HT1080 (cell line): ENCODE measurements at places on chromosomes 7 and 10. TPM values are rescaled to one million over a fixed set of nuclear protein-coding genes. Genes with fewer than 3 reads are reported as not detected.

- DNase-seq, result peak; percentile 32
Observed at GRCh38 chr7:158683541-158683940, 21.1 kb downstream of the NCAPG2 start.

DNA sequence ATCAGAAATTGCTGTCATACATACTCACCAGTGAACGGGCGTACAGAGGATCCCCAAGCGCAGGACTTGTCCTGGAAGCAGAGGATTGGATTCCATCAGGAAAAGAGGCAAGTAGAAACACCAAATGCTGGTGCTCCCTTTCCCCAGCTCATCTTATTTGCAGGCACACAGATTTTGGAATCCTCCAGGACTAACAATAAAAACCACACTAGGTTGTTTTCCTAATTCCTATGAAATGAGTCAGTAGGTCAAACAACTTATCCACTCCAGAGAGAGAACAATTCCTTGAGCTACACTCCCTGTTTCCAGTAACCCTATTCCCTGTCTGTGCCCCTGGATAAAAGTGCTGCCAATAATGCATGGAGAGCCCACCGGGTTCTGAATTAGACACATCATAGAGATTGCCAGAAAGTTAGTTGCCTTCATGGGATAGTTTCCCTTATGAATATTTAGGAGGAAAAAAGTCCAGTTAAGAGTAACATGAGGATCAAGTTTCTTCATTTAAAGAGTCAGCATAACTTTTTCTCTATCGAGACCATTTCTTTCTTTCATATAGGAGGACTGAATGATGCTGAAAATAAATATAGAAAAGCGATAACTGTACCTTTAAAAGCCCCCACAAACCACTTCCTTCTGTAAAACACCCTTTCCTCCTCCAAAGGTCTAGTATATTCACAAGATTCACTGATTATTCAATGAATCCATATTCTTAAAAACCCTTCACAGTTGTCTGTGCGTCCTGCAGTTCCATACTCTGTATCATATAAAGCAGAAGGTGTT is 178.3 kb upstream of the KLF14 start:
- peak; percentile 87 for DNase-seq

DNA sequence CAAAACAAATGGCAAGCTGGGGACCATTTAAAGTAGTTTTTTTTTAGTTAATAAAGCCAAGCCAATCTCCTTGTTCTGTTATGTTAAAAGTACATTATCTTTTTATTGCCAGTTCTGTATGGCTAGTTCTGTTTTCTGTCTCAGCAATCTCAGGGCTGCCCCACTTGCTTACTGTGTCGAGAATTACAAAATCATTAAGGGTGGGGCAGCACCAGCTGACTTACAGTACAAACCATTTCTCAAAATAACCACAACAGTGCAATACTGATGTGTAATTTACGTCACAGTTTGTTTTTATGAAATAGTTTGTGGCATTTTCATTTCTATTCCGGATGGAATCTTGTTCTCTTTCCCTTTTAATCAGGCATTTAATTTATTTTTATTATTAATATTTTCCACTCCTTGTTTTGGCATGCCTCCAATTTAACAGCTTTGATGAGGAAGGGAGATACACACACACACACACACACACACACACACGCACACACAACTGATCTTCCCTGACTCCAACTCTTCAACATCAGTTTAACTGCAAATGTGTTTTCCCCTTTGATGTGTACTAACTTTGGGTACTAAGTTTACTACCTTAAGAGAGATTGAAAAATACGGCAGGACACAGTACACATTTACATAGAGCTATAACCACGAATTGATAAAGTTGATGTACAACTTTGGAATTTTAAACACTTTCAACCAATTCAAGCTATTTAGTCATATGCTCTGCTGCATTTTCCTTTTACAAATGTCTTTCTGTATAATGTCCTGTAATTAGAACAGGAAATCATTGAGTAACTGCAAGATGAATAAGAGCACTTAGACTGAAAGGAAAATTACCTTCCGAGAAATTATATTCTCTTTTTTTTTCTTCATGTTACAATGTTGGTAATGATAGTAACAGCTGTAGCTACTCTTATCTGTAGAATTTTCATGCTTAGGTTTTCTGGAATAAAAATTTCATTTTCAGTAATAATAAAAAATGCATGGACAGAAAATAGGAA is 91.5 kb downstream of the ARID5B start:
- DNase-seq, result no peak

GRCh38 chr10:79105150-79105739 is 36.5 kb downstream of the ZMIZ1 start:
- no peak for DNase-seq

DNA sequence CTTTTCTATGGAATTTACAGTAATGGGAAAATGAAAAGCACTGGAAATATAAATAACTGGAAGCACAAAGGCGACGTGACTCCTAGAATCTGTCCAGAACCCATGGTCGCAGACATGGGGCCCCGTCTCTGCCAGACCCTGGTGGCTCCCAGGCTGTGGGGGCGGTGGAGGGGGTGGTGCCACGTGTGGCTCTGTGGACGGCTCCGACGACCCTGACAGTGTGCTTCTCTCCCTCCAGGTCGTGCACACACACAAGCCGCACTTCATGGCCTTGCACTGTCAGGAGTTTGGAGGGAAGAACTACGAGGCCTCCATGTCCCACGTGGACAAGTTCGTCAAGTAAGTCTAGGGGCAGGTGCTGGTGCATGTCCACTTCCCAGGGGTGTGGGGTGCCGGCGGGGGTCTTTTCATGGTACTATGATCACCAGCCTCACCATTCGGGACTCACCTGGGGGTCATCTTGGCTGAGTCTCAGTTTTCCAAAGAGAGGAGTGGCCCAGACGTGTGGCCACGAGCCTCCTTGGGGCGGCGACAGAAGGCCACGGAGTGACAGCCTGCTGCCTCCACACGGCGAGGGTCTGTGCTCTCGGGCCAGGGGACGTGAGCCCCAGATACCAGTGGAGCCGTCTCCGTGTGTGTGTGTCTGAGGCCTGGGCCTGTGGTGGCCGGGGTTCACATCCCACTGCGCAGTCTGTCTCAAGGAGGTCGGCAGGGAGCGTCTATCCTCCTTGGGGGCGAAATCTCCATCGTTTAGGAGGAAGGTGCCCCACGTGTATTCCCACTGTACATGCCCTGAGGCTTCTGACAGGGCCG is 108.2 kb downstream of the INPP5A start:
- DNase-seq, result no peak

DNA sequence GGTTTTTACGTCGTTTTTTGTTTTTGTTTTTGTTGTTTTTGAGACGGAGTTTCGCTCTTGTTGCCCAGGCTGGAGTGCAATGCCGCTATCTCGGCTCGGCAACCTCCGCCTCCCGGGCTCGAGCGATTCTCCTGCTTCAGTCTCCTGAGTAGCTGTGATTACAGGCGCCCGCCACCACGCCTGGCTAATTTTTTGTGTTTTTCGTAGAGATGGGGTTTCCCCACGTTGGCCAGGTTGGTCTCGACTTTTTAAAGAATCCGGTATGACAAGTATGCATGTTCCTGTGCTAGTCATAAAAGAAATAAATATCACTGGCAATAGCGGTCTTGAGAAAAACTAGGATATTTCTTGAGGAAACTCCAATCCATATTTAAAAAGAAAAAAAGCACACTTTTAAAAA is 2.7 kb upstream of the ARL4A start:
- no peak for DNase-seq

- no peak for DNase-seq
Observed at GRCh38 chr7:79897166-79897565, 237.5 kb upstream of the GNAI1 start.

DNA sequence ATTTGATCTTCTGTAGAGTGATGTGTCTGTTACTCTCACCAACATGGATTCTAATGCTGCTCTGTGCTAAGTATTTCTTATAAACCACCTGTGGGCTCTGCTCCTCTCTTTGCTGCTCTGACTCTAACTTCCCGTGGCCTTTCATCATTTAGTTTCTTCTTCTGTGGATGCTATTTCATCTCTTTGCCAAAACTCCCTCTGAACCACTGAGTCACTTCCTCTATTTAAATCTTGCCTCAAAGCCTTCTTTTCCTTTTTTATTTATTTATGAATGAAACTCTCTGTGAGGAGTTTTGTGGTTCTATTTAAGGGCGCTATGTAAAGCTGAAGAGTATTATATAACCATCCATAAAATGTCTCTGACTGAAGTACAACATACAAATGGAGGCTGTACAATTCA is 538.5 kb downstream of the SUGCT start:
- DNase-seq, result peak; percentile 89

DNA sequence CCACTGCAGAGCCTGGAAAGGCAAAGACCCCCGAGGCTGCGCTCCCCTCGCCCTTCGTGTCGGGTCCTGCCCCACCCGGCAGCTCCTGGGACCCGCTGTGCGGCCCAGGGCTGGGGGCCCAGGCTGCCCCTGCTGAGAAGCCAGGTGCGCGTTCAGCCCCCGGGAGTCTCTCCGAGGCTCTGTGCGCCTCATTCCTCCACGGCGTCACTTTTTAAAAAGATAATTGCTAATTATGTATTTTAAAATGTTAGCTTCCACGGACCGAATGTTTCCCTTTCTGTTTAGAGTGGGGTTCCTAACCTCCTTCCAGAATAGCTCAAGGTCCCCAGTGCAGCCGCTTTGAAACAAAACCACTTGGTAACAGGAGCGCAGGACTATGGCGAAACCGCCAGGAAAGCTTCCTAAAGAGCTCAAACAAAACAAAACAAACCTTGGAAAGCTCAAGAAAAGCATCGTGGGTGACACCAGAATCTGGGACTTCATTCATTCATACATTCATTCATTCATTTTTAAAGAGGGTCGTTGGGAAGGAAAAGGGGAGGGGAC is 45.6 kb downstream of the PDIA4 start:
- DNase-seq, result peak; percentile 40

- DNase-seq, result no peak
Observed at GRCh38 chr7:66739477-66739876, 1.1 kb upstream of the RABGEF1 start.

DNA sequence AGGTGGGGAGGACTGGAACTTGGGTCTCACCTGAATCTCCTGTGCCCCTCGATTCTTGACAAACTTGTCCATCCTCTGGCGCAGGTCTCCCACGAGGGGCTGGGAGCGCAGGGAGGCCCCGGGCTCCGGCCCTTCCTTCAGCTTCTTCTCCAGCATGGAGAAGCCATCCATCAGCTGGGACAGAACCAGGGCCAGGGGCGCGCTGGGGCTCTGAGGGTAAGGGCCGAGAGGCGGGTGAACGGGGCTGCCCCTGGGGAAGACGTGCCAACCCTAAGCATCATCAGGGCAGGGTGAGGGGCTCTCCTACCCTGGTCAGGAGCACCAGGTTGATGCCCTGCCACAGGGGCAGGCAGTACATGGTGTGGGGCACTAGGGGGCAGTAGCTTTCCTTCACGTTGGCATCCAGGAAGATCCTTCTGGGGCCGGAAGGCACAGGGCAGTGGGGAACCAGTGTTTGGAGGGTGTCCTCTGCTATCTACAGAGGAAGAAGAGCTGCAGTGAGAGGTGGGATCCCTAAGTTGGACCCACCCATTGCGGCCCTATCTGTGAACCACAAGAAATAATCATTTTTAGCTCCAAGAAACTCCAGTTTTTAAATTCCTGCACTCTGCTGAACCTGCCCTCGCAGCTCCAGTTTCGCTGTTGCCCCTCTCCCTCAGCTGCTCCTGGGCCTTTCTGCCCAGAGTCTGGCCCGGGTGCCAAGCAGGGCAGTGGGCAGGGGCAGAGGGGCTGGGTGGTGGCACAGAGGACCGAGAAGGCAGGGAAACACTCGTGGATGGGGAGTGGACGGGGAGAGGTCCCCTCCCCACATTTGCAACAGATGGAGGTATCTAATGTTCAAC is 10.8 kb upstream of the PYROXD2 start:
- DNase-seq, result peak; percentile 36

DNA sequence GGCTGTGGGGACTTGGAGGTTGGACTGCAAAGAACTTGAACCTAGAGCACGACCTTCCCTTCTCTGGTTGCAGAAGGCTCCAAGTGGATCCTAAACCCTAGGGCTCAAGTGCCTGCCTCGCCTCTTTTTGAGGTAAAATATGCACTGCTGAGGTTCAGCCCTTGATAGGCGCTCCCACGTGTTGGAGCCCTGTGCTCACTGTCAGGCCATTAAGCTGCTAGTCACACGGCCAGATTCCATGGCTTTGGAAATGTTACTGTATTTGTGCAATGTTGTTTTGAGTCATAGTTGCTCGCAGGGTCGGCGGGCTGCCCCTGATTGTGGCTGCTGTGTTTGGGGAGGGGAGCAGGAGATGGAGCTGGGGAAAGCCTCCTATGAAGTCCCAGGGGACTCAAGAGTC is 39.8 kb upstream of the PCBD1 start:
- no peak for DNase-seq

The RNF133 gene
- total RNA-seq, result 0.08 and 0.33 TPM in 2 replicates

The LDB3 gene
- total RNA-seq, result not detected in 2 replicates

The BPGM gene
- 8.7 and 9.4 TPM in 2 replicates for total RNA-seq

The UBTD1 gene
- 42.1 and 53.0 TPM in 2 replicates for total RNA-seq

The ADCY1 gene
- 0.08 and 0.13 TPM in 2 replicates for total RNA-seq

The ZNF425 gene
- 0.23 and 0.33 TPM in 2 replicates for total RNA-seq
